ENCODE measurements at places on chromosomes 12 and 14. TPM values are rescaled to one million over a fixed set of nuclear protein-coding genes. Genes with fewer than 3 reads are reported as not detected.

DNA sequence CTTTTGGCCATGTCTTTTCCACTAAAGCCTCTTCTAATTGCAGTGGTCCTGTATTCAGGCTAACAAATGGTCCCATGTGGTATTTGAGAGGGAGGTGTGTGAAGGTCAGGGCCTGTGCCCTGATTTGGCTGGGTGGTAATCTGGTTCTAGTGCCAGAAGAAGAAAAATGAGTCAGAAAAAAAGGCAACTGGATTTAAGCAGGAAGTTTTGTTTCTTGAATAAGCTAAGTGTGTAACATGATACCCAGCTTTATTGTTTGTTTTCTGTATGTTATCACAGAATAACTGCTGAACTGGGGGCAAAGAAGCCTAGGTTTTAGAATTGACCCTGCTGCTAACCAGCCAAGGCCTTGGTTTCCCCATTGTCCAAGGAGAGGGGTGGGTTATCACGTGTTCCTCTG lies 134.0 kb downstream of the ANO6 start:
- H3K4me1 ChIP-seq, result no peaks in the 10 kb centered on the region
- no peak overlapping the region for H3K4me3 ChIP-seq
- H3K36me3 ChIP-seq, result no peaks in the 10 kb centered on the region
- no peak for DNase-seq

GRCh38 chr14:96136371-96137005 lies 68.2 kb upstream of the BDKRB2 start:
- no peaks in the 10 kb centered on the region for H3K27me3 ChIP-seq
- H3K4me3 ChIP-seq, result no peak overlapping the region
- no peak overlapping the region for H3K27ac ChIP-seq
- no peak for DNase-seq

GRCh38 chr12:94148739-94149118 lies 352 bp downstream of the PLXNC1 start:
- H3K36me3 ChIP-seq, result no peaks in the 10 kb centered on the region
- H3K4me1 ChIP-seq, result no peaks in the 10 kb centered on the region
- DNase-seq, result no peak
- peak overlapping the region; percentile 43 for H3K4me3 ChIP-seq
- no peaks in the 10 kb centered on the region for H3K27me3 ChIP-seq

Gene DNAI7
- 4.8 TPM for total RNA-seq

Gene DYNLL1
- total RNA-seq, result 457 TPM

Data from uterus (tissue), 4 donors.